ENCODE measurements at places on chromosomes 16 and 17.

DNA sequence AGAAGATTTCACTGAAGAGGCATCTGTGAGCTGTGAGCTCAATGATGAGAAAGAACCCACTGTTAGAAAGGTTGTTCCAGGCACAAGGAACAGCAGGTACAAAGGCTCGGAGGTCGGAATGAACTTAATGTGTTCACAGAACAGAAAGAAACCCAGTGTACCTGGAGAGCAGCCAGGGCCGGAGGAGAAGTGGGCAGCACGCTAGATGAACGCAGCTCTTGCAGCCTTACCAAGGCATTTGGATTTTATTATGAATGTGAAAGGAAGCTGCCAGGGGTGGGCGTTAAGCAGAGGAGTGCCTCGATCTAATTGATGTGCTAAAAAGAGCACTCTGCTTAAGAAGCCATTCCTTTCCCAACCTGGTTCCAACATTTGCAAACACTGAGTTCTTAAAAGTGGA lies 19.0 kb downstream of the EEF2K start:
- DNase-seq: no peak

- no peak for DNase-seq
These were observed 22.2 kb upstream of the PIK3R6 start for GRCh38 chr17:8889458-8890210.

DNA sequence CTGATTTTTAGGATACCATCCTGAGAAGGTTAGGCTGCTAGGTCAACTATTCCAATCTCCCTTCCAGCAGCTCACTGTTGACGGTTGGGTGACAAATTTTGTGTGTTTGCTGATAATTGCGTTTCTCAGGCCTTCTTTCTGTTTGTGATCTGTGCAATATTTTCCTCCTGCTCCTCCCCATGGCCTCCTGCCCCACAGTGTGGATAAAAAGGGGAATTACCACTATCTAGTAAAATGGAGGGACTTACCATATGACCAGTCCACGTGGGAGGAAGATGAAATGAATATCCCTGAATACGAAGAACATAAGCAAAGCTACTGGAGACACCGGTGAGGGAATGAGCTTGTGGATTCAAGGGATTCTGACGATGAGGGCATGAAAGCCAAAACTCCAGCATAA lies 9.2 kb downstream of the CHD3 start:
- DNase-seq: no peak

- no peak for DNase-seq
These were observed 4.9 kb downstream of the PRCD start for GRCh38 chr17:76544546-76545365.

- no peak for DNase-seq
These were observed 10.1 kb upstream of the STX1B start for GRCh38 chr16:31020536-31020935.

- no peak for DNase-seq
These were observed 11.3 kb downstream of the ERAL1 start for GRCh38 chr17:28865946-28866752.

DNA sequence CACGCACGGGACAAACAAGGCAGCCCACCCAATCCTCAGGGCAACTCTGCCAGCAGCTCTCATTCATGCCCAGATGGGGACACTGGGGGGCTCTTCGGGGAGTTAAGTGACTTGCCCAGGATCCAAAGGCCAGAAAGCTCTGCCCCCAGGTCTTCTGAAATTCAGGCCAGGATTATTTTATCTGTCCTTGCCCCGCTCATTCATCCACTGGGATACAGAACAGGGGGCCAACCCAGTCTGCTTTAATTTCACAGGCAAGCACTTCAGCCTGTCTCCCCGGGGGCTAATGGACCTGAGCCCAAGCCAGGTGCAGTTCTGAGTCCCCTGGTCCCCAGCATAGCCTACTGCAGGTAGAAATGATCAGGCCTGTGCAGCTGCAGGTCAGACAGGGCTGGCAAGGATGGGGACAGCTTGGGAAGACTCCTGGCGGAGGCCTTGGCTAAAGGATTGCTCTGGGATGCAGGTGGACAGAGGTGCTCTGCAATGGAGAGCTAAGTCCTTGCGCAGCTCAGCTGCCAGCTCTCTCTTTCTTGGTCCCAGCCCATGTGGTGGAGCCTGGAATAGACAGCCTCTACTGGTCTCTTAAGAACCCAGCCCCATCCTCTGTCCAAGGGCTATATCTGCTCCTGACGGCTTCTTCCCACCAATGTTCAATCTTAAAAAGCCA lies 766 bp upstream of the B3GNT9 start:
- no peak for DNase-seq

GRCh38 chr17:70808596-70808995 lies 639.3 kb downstream of the KCNJ2 start:
- DNase-seq: no peak

- no peak for DNase-seq
These were observed 534.4 kb upstream of the CDH5 start for GRCh38 chr16:65831903-65832666.

DNA sequence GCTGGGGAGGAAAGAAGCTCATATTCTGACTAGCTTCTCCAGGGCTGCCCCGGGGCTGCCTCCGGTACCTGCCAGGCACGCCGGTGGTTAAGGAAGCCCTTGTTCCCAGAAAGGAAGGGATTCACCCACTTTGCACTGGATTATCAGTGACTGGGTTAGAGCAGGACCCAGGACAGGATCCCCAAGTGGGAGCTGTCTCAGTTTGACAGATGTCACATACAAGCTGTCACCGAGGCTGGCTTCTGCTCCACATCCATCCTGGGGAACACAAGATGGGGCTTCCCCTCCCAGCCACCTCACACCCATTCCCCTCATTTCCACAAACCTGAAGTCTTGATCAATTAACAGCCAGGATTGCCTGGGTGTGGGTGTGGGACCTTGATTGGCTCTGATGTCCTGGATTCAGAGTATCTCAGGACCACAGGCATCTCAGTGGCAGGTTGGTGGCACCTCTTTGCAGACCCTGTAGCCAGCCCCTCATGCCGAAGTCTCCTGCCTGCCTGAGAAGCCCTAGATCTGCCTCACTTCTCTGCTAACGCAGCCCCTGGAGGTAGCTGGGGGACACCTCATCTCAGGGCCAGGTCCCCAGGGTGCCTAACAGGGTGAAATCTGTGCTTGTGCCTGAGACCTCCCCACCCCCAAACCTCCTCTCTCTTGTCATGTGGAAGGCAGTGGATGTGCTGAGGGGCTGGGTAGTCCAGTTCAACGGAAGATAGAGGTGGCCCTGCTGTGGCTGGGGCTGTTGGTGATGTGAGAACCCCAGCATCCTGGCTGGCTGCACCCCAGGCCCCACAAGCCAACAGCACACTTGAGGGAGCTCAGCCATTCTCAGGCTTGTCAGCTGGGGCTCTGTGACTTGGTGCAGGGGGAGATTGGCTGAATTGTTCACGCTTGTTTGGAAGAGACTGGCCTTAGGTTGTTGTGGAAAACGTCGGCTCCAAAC lies 1.4 kb downstream of the CACNG5 start:
- no peak for DNase-seq

- no peak for DNase-seq
These were observed 31.1 kb downstream of the RAI1 start for GRCh38 chr17:17712268-17712924.

DNA sequence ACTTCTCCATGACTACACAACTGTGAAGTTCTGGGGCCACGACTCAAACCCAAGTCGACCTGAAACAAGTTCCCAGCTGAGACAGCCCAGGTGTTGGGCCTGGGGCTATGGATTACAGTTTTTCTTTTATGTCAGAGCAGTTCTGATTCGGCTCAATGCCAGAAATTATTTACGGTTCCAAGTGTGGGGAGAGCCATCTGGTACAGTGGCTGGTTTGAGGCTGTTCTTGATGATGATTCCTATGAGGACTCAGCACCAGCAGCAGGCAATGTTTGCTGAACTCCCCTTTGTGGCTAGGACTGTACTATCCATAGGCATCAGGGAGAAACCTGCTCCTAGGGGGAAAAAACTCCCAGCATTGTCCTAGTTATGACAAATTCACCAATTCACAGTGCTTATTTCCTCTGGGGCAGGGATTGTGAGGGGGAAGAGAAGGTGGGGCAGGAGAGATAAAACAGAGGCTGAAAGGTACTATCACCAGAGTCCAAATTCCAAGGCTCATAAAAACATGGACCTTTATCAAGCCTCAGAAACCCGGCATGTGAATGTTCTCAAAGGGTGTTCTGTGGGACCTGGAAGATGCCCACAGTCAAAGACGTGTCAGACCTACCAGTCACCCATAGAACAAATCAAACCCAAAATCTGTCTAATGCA lies 18.2 kb upstream of the CMTM4 start:
- DNase-seq: no peak

GRCh38 chr17:27898096-27898495 lies 4.9 kb upstream of the LYRM9 start:
- no peak for DNase-seq
